ENCODE measurements at places on chromosomes 16 and 17.

- DNase-seq, result peak; percentile 89
Measured at GRCh38 chr17:75459590-75460267, 3.3 kb downstream of the TMEM94 start.

- peak; percentile 48 for DNase-seq
Measured at GRCh38 chr17:48470388-48471034, 40.5 kb upstream of the SKAP1 start.

GRCh38 chr16:49598383-49599170, 225.0 kb downstream of the C16orf78 start:
- no peak for DNase-seq

DNA sequence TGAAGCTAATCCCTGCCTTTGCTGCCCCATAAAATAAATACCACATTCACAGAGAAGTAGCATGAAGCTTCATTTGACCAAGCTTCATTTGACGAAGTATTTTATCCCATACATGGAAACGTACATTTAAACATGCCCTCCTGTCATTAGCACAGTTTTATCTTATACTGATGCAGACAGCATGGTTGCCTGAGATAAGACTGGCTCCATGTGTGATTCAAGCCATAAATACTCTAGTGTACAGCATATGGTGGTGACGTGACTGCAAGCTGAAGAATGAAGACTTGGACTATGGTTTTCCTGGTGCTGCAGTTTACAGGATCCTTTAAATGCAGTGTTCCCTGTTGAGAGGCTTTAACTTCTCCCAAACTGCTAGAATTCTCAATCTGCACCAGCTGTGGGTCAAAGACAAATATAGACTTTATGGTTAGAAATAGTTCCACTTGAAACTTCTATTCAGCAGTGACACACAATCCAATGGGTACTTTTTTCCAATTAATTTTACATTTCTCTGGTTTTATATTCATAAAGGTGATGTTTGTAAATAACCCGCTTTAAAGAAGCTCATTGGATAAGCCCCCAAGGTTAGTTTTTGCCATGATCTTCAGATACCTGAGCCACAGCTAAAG, 64.9 kb downstream of the CYB561 start:
- DNase-seq, result peak; percentile 34

DNA sequence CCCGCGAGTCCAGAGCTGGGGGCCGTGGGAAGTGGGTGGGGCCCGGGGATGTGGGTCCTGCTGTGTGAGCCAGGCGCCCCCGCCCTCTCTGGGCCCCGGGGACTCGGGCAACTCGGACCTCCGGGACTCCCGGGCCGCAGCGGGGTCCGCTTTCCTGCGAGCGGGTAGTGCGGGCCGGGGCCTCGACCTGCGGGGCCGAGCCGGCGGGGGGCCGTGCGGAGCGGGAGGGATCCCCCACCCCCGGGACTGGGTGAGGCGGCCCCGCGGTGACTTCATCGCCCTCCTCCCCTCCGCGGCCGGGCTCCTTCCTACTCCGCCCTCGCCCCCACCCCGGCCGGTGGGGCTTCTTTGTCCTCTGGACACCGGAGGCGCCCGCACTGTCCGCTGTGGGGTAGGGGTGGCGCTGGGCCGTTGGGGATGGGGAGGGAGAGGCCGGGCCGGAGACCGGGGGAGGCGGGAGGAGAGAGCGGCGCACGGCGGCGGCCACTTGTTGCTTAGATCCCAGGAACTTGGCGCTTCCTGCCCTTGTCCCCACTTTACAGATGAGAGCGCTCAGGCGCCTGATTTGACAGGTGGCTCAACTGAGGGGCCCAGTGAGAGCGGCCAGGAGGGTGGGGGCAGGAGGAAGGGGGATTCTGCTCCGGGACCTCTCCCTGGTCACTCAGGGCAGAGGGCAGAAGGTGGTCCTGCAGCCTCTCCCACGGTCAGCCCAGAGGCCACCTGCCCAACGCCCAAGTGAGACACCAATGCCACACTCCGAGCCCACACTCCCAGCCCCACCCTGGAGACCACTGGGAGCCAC, 874 bp downstream of the CMTM3 start:
- DNase-seq, result peak; percentile 42

DNA sequence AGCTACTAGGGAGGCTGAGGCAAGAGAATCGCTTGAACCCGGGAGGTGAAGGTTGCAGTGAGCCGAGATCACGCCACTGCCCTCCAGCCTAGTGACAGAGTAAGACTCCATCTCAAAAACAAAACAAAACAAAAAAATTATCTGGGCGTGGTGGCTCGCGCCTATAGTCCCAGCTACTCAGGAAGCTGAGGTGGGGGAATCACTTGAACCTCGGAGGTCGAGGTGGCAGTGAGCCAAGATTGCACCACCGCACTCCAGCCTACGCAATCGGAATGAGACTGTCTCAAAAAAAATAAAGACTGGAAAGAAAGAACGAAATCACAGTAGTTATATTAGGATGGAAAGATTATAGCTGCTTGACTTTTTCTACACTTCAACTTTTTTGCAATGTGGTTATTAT, 18.9 kb downstream of the COG1 start:
- DNase-seq, result no peak

DNA sequence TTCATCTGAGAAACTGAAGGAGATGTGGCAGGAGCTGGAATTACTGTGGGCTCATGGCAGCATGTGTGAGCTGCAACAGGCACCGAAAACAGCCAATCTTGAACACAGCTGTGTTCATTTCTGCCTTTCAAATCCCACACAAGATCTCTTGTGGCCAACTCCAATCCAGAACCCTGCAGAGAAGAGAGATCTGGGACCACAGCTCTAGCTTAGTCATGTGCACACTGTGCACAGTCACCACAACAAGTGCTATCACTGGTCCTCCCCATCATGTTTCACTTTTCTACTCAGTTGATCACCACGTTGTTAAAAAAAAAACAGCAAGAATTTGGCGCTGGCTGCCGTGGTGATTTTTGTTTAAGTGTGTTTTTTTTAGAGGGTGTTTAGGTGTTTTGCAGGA, 254.5 kb upstream of the ELAC2 start:
- no peak for DNase-seq

GRCh38 chr17:11813871-11814270, 183.4 kb downstream of the ZNF18 start:
- DNase-seq, result no peak

GRCh38 chr16:278863-279366, 1.5 kb upstream of the ARHGDIG start:
- no peak for DNase-seq

DNA sequence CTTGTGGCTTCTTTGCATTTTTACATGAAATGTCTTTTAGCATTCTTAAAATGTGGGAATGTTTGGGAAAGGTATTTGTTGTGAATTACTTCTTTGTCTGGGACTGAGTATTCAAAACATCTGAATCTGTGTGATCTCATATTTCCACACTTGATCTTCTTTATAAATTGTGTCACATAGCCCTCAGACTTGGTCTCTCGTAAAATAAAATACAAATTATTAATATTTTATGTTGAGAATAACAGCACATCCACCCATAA, 81.9 kb downstream of the TUBD1 start:
- DNase-seq, result peak; percentile 68

DNA sequence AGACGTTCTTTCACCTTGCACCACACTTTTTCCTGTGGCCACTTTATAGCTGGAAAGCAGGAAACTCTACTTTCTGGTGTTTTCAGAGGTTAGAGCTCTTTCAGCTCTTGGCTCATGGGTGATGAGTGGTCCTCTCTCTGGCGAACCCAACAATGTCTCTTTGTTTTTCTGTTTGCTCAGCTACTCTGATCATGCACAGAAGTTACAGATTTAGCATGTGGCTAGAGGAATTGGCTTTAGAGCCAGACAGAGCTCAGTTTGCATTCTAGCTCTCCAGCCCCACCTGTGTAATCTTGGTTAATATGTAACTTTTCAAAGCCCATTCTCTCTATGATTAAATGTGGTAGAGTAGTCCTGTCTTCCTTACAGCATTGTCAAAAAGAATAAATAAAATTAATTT, 225.2 kb downstream of the HAPSTR1 start:
- DNase-seq, result no peak

DNA sequence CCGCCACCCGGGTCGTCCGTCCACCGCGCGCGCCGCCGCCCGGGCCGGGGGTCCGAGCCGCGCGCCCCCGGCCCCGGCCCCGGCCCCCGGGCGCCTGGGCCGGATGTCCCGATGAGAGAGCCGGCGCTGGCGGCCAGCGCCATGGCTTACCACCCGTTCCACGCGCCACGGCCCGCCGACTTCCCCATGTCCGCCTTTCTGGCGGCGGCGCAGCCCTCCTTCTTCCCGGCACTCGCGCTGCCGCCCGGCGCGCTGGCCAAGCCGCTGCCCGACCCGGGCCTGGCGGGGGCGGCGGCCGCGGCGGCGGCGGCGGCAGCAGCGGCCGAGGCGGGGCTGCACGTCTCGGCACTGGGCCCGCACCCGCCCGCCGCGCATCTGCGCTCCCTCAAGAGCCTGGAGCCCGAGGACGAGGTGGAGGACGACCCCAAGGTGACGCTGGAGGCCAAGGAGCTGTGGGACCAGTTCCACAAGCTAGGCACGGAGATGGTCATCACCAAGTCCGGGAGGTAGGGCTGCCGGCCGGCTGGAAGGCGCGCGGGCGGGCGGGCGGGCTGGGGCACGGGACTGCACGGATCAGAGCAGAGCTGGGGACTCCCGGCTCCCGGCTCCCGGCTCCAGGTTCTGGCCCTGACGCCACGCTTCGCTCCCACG, 548 bp downstream of the TBX2 start:
- peak; percentile 66 for DNase-seq

- DNase-seq, result no peak
Measured at GRCh38 chr17:80183581-80184422, 14.0 kb downstream of the CARD14 start.

- no peak for DNase-seq
Measured at GRCh38 chr17:14940108-14940937, 324.8 kb downstream of the PMP22 start.

- no peak for DNase-seq
Measured at GRCh38 chr16:11329891-11330290, 15.4 kb upstream of the RMI2 start.

All from trophoblast cell (in vitro differentiated cells and primary cell).